ENCODE measurements at places on chromosomes 6 and 20. TPM values are rescaled to one million over a fixed set of nuclear protein-coding genes. Genes with fewer than 3 reads are reported as not detected.

DNA sequence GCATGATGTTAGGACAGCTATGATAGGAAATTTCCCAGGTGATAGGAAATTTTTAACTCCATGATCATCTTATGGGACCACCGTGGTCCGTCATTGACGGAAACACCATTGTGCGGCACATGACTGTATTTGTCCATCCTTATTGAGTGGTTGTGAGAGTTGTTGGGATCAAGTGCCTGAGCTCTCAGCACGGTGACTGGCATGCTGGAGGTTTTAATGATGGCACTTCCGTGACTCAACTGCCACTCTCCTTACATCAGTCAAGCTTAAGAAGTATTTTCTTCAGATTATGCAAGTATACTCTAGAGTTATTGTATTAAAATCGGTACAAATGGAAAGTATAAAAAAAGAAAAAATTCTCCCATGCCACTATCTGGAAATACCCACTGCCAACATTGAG lies 20.7 kb downstream of the PBOV1 start:
- no peak for DNase-seq

DNA sequence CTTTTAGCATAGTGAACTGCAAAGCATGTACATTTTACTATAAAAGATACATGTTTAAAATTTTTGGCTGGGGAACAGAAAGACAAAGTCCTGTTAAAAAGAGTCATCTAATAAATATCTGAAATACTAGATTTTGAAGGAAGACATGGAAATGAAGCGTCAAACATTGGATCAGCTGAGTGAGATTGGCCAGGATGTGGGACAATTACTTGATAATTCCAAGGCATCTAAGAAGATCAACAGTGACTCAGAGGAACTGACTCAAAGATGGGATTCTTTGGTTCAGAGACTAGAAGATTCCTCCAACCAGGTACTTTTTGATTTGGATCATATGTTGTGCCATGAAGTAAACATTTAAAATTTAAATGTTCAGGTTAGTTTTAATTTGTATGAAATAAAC lies 162.3 kb downstream of the UTRN start:
- no peak for DNase-seq

DNA sequence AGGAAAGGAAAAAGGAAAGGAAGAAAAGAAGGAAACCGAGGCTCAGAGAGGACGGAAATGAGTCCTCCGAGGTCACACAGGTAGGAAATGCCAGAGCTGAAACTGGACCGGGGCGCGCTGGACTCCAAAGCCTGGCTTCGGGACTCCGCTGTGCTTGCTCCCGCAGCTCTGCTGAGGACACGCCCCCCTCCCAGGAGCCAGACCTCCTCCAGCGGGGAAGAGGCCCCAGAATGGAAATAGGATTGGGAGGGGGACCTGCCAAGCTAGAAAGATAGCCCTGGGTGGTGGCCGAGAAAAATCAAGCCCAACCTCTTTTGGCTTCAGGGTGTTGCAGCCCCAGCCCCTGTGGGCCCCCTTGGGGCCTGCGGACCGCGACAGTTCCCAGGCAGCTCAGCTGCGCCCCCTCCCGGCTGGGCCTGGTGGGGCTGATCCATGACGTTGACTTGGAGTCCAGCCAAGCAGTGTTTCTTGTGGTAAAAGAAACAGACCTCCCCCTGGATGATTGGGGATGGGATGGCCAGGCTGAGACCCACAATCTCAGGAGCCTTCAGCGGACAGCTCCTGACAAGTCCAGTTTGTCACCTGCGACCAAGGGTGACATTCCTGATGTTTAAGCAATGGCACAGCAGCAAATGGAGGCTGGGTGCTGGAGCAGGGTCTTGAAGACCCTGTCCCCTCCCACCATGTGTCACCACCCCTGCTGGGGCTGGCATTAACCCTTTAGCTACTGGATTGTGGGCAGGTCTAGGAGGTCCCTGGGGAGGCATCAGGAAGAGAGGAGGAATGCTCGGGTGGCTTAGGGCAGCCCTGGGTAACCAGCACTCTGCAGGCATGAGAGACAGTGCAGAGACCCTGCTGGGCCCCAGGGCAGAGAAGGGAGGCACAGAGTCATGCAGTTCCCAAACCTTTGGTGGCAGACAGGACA lies 55.4 kb downstream of the RIPOR3 start:
- peak; percentile 93 for DNase-seq

- no peak for DNase-seq
Measured at GRCh38 chr6:13579911-13580310, 5.5 kb downstream of the SIRT5 start.

- DNase-seq, result peak; percentile 89
Measured at GRCh38 chr6:147508042-147508865, at the start of gene SAMD5. TSS of gene SAMD5 (plus strand) at chr6:147508690. CDS start at chr6:147508929, 239 bp downstream.

- DNase-seq, result no peak
Measured at GRCh38 chr20:23049201-23050075, at the start of gene THBD. TSS of gene THBD (minus strand) at chr20:23049672. CDS start at chr20:23049504, 168 bp downstream.

DNA sequence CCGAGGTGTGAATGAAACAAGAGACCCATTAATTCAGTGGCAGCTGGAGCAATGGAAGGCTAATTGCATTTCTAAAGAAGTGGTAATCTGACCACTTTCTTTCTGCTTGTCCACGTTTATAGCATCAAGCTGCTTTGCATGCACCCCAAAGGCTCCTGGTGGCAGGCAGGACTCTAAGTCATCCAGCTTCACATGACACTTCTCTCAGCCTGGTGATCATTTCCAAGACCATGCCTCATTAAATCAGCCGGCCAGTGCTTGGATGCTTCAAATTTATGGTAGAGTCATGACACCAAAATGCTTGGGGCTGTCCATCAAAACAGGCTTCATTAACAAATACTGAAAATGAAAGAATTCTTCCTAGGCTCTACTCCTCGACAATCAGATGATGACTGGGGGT lies 614.9 kb downstream of the DOK5 start:
- no peak for DNase-seq

DNA sequence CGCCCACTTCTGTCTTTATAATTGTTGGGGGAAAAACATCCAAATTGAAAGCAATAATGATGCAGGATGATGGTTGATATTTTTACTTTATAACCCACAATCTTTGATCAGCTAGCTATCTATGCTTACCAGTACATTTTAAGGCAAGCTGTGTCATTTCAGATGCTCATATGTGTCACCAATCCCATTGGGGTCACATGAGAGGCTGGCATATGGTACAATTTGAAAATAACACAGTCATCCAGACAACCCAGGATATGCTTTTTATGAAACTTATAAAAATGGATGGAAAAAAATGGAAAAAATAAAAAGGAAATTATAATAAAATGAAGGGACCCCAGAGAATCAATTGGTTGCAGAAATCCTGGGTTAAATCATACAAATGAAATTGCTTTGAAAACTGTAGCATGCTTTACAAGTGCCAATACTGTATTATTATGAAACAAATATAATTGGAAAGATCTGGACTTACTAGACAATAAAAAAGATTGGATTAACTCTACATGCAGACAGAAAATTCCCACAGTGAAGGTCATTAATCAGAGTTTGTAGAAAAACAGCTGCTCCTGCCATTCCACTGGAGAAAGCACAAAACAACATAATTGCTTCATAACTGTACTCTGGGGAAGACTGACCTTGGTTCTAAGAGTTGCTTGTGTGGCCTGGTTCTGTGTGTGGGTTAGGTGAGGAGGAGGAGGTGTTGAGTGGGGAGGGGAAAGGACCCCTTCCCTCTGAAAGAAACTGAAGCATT lies 13.3 kb upstream of the PRIM2 start:
- no peak for DNase-seq

- DNase-seq, result no peak
Measured at GRCh38 chr6:45956663-45957062, 59.0 kb downstream of the CLIC5 start.

DNA sequence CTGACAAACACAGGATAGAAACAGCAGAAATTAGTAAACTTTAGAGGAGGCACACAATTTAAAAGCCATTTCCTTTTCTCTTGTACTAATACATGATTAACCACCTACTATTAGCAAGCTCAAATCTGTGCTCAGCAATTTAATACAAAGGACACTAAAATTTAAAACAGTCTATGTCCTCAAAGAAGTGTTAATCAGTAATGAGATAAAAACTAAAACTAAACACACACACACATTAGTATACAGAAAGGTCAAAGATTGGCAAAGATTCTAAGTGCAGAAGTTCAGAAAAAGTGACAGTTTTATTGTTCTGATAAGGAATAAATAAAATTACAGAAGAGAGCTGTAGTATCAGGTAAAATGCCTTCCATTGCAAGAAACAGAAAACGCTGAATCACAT lies 73.9 kb upstream of the RUNX2 start:
- DNase-seq, result no peak

- no peak for DNase-seq
Measured at GRCh38 chr6:34071884-34072379, 74.0 kb downstream of the GRM4 start.

GRCh38 chr6:100426744-100427338 lies 37.9 kb downstream of the SIM1 start:
- DNase-seq, result no peak

- no peak for DNase-seq
Measured at GRCh38 chr6:11226005-11226404, 6.5 kb downstream of the NEDD9 start.

- DNase-seq, result no peak
Measured at GRCh38 chr6:103554911-103555310, 1304.8 kb downstream of the HACE1 start.

The CCNC gene
- total RNA-seq, result 73.3 TPM

The RIMS1 gene
- total RNA-seq, result not detected

The IL20RA gene
- total RNA-seq, result not detected

The GPLD1 gene
- total RNA-seq, result 1.2 TPM

The LBP gene
- 0.11 TPM for total RNA-seq

The MAFB gene
- total RNA-seq, result 0.04 TPM
